Activated CD4-positive, alpha-beta T cell treated with anti-CD3 and anti-CD28 coated beads, Interleukin-2, amount 10 ng/mL, durations not matched to agents 7 days and 5 days (primary cell): ENCODE measurements at places on chromosomes 11 and 22.
A peak's percentile ranks its signal among the peaks of the same experiment; 100 is the strongest.

DNA sequence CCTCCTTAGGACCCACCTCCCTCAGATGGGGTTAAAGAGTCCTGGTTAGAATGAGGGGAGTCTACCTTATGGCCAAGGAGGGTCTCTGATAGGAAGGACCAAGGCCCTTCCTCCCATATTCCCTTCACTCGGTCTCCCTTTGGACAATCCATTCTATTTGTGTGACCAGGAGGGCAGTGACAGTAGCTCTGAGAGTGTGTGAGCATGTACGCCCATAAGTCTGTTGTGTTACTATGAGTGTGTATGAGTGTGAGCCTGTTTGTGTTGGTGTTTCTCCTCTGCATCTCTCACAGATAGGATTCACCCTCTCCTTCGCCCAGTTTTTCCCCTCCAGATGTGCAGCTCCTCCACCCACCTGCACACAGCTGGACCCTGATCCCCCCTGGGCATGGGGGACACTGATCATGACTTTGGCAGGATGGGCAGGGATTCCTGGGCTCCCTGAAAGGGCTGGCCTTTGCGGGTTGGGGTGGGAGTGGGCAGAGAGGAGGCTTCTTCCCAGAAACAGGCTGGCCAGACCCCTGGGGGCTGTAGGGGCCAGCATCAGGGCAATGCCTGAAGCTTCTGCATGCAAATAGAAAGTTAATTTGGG lies 14.5 kb downstream of the PHLDB1 start:
- no peak for DNase-seq

GRCh38 chr11:133809569-133810491 lies 35.5 kb downstream of the SPATA19 start:
- no peak for DNase-seq

- DNase-seq: no peak
These were observed 323 bp upstream of the PANX1 start for GRCh38 chr11:94128291-94128745.

DNA sequence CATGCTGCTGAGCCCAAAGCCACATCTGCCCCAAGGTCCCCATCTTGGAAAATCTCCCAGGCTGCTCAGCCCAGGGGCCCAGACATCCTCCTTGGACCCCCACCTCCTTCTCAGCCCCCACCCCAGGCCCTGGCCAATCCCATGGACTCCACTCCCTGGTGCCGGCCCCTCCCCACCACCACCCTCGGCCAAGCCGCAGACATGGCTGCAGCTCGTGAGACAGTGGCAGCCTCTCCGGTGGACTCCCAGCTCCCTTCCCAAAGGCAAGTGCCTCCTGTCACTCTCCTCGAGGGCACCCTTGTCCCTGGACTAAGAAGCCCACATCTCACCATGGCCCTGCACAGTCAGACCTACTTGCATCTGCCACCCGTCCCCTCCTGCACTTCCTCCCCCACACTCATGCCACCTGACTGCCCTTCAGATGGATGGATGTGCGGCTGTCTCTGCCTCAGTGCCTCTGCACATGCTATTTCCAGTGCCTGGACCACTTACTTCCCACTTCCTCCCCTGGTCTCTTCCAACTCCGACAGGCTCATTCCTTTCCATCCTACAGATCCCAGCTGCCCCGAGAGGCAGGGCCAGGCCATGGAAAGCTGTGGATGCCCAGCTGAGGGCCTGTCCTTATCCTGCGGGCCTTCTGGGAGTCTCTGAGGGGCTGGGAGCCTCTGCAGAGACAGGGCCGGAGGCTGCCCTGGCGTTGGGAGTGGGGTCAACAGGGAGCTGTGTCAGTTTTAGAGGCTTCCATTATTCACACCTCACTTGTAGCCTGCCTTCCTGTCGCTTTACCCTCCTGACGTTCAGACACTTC lies 25.5 kb upstream of the RFPL3 start:
- DNase-seq: no peak

- no peak for DNase-seq
These were observed 135.8 kb downstream of the TRIM44 start for GRCh38 chr11:35798423-35798822.

DNA sequence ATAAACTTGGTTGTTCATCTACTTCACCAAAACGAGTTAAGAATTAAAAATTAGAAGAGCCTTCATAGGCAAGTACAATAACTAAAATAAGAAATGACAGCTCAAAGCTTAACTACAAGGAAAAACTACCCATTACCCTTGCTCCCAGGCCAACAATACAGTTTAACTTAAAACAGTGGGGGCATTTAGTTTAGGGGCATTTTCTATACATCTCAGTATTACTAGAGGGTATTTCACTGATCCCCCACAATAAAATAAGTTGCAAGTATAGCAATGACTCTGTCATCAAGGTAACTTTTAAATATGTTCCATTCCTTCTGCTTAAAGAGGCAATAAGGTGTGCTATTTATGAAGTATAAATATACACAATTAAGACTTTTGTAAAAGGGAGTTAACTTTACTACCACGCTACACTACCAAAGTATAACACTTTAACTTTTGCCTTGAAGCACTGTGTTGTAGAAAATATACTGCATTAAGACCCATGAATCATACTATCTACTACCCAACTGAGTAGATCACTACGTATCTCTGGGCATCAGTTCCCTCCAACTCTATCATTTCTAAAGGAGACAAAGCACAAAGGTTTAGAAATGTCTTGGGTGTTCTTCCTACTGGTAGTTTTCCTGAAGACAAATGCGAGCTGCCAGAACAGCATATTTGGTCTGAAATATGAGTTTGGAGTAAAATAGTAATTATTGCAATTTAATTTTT lies 29.8 kb downstream of the CHORDC1 start:
- DNase-seq: no peak

DNA sequence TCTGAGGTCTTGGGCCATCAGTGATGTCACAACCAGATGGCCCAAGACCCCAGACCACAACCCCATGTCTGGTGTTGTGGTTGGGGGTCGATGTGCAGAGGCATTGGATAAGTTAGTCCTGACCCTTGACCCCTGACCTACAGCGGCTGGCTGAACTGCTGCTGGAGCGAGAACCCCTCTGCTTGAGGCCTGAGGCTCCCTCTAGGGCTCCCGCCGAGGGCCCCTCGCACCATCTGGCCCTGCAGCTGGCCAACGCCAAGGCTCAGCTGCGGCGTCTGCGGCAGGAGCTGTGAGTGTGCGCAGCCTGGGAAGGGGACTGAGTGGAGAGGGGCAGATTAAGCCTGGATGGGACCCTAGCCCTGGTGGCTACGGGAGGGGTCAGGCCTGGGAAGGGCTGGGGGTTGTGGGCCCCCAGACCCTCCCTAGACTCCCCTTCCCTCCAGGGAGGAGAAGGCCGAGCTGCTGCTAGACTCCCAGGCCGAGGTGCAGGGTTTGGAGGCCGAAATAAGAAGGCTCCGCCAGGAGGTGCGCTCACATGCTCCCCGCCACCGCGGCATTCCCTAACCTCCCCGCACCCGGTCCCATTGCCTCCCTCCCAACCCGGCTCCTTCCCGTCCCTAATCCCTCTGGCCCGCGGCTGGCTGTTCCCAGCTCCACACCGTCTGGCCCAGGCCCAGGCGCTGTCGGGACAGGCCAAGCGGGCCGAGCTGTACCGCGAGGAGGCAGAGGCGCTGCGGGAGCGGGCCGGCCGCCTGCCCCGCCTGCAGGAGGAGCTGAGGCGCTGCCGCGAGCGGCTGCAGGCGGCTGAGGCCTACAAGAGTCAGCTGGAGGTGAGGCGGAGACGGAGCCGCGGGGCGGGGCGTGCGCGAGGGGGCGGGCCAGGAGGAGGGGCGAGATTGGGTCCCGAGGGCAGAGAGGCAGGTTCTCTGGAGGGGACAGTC lies 2.1 kb downstream of the CCDC88B start:
- DNase-seq: peak; percentile 93

GRCh38 chr11:93000511-93001476 lies 31.3 kb downstream of the MTNR1B start:
- DNase-seq: no peak
